NCI-H2171 treated with DMSO at 0.1 percent for 48 hours (cell line): ENCODE measurements at places on chromosomes 11 and 22.

DNA sequence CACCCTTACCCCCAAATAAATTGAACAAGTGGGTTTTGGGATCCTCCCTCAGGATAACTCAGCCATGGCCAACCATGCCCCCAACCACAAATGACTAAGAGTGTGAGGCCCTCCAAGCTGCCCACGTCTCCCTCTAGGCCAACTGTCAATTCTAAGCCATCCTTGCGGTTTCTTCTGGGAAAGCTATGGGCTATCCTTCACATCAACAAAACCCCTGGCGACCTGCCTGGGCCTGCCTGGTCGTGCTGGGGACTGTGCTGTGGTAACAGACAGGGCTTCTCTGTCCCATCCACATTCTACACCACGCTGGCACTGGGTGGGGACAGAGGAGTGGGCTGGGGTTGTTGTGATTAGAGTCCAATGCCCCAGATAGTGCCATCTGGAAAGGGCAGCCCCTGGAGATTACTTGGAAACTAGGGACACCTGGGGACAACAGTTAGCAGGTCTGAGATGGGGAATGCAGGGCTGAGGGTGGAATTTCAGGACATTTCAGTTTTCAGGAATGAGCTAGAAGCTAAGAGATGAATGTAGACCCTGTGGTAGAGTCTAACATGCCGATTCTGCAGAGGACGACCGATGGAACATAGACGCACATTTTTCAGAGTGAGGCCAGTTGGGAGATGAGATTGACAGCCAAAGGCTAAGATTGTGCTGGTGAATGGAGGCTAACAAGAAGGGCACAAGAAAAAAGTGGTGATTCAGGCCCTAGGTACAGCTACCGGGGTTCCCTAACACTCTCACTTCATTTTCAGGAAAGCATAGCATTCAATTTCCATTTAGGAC, 131.9 kb downstream of the RASSF10 start:
- DNase-seq, result no peak

- no peak for DNase-seq
These were observed 6.5 kb upstream of the DRD2 start for GRCh38 chr11:113481672-113482071.

DNA sequence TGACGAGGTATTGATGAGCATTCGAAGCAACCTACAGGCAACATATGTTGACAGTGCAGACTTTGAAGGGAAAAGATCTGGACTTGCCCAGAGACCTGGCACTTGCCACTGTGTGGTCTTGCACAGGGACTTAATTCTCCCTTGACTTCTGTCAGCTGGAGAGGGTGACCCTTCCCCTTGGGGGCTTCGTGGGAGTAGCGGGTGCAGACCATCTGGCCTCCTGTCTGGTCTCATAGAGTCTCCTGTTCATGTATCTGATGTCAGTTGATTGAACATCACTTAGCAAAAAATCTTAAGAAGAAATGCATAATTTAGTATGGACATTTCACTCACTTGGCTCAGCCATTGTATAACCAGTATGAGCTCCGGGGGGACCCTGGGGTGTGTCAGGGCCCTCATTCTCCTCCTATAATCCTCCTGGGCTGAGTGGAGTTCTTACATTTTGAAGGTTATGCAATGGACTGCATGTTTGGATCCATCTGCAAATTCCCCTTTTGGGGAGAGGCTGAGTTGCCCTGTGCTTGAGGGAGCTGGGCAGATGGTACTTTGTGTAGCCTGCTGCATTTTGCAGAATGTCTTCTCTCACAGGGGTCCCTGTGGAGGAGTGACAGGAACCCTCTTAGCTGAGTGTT, 13.0 kb downstream of the BCR start:
- DNase-seq, result no peak

DNA sequence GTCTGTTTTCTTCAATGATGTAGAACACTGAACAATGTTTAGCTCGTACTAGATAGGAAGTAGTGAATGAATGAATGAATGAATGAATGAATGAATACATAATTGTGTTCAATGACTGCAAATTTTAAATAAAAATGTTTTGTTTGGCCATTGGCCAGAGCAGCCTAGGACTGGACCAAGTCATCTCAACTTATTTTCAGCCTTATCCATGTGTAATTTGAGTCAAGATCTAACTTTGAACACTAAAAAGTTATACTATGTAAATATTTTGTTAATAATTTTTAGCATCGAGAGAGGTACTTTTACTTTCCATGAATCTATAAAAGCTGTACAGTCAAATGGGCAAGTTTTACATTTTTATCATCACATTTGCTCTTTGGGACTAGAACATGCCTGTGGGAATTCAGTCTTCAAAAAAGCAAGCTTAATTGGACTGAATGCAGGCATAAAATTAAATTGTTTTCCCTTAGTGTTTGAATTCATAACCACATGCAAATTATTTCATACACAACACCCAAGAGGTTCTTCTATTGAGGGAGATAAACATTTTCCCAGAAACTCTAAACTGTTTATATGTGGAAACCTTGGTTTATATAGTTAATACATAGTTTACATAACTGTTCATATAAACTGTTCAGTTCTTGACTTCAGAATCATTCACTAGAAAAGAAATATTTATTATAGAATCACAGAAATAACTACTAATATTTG, 222.1 kb upstream of the ANO3 start:
- no peak for DNase-seq

DNA sequence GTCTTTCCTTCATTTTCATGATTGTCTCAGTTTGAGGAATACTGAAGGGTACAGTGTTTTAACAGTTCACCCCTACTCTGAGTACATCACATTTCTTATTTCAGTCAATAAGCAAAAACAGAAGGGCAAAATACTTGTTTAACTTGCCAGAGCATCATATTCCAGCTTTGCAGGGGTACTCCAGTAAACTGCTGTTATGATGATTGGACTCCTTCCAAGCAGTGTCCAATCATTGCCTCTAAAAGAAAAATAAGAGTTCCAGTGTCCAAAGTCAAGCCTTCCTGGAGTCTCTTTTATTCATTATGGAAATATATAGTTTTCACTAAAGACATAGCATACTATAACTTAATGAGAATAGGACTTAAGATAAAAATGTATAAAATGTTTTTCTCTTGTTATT, 105.1 kb downstream of the FANCF start:
- peak; percentile 38 for DNase-seq

DNA sequence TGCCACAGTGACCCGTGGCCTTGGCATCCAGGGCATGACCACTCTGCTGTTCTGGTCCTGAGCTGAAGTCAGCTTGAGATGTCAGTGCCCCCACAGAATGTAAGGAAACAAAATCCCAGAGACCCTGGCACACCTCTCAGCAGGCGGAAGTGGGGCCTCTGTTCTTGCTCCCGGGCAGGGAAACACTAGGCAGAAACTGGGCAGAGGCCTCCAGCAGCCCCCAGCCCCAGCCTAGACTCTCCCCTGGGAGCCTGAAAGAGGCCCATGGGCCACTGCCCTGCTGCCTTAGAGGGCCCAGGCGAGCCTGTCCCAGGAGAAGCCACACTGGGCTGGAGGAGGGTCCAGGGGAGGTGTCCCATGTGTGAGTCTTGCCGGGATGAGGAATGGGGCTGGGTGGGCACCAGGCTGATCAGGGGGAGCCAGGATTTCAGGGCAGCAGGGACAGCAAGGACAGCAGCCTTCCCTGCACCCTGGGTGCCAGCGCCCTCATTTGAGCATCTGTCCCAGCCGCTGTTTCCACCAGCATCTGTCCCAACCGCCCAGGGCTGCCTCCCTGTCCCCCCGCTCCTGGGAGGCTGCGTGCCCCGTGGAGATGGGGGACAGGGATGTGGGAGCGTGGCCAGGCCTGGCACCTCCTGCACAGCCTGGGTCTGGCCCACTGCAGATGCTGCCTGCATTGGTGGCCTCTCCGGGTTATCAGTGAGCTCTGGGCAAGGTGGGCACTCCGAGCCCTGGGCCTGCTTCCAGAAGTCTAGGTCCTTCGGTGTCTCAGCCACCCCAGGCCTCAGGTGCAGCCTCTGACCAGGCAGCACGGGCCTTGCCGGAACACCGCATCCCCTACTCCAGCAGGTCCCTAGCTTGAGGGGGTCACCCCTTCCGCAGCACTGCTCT, 1072.4 kb downstream of the BRD1 start:
- DNase-seq, result no peak

- DNase-seq, result no peak
These were observed 9.1 kb upstream of the C1QTNF4 start for GRCh38 chr11:47603295-47603694.

- DNase-seq, result no peak
These were observed 49.2 kb upstream of the POU2AF1 start for GRCh38 chr11:111428113-111428876.

DNA sequence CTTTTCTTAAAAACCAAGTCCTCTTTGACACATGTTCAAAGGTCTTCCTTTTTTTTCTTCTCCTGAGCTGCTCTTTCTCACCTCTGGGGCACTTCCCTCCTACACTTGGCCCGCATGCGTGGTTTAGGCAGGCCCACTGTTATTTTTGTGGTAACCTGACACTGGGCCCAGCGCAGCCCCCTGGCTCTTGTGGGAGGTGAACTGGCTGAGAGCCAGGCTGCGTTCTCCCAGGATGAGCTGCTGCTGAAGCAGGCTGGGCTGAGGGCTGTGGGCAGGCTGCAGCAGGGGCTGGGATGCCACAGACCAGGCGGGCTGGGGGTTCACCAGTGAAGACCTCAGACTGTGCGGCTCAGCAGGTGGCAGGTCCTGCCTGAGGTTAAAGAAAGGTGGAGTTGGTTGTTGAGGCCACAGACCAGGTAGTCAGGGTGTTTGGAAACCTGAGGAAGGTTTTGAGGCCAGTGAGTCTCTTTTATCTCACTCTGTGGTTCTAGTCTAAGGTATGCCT, 72.4 kb downstream of the TEAD1 start:
- DNase-seq, result peak; percentile 91

DNA sequence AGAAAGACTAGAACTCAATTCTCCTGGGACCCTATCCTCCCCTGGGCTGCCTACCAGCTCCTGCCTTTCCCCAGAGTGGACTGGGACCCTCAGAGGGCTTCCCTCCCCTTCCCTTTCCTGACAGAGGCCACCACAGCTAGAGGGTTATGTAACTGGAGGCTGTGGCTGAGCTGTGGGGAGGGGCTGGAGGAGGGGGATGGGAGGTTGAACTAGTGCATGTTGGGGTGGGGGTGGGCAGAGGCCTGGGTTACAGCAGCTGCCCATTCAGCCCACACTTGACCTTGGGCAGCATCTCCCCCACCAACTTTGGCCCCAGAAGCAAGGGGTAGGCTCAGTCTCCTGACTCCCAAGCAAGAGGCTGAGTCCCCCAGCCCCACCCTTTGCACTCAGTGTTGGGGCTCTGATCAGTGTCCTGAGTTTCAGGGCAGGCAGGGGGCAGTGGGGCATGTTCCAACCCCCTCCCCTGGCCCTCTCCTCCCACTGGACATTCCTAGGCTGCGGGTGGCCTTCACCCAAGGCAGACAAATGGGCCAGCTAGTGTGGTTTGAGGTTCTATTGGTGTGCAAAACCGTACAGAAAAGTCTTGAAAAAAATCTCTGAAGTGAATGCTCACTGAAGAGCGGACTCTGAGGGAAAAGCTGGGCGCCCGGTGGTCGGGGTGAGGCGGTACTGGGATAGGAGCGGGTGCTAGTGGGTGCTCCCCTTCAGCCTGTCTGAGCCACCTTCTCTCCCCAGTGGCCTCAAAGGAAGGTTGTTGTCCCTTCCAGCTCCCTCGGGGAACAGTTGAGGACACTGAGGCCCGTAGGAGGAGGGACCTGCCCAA, 3.8 kb downstream of the KCNC1 start:
- DNase-seq, result no peak

- peak; percentile 81 for DNase-seq
These were observed 36.9 kb upstream of the CLPB start for GRCh38 chr11:72471005-72471898.

GRCh38 chr11:132490978-132491377, 1041.3 kb downstream of the OPCML start:
- DNase-seq, result no peak

- DNase-seq, result no peak
These were observed 509.4 kb upstream of the API5 start for GRCh38 chr11:42802201-42802899.

DNA sequence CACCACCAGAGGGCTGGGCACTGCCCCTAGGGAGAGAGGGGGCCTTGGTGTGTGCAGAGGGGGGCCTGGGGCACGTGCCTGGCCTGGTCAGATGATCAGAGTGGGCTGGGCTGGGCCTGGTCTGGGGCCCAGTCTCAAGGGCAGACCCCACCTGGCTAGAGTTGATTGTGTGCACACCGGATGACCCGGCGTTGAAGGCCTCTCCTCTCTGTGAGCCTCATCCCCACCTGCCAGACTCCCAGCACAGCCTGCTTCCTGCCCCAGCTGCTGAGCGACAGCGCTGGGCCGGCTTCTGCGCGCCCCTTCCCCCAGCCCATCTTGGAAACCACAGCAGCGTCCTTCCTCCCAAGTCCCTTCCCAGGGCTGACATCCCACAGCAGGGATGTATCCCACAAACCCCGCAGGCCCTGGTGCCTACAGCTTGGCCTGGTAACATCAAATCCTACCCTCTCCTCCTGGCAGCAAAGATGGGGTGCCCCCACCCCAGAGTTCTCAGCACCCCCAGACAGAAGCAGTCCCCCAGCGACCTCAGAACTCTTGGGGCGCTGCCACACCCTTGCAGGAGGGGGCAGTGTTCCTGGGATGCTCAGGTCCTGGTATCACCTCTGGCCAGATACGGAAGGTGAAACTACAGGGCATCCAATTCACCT, 11.0 kb upstream of the TSSC4 start:
- DNase-seq, result no peak

- no peak for DNase-seq
These were observed 41.7 kb downstream of the TEAD1 start for GRCh38 chr11:12715941-12716340.

DNA sequence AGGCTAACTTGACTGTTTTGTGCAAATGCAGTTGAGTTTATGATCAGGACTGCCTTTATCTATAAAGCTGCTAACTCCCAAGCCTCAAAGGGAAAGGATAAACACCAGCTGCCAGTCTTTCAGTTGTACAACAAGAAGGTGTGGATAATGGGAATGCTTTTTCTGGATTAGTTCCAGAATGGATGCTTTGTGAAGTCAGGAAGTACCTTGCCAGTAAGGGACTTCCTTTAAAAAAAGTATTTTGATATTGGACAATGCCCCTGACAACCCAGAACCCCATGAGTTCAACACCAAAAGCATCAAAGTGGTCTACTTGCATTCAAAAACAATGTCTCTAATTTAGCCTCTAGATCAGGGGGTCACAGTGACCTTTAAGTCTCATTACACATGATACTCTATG, 32.0 kb downstream of the OR5A2 start:
- no peak for DNase-seq

DNA sequence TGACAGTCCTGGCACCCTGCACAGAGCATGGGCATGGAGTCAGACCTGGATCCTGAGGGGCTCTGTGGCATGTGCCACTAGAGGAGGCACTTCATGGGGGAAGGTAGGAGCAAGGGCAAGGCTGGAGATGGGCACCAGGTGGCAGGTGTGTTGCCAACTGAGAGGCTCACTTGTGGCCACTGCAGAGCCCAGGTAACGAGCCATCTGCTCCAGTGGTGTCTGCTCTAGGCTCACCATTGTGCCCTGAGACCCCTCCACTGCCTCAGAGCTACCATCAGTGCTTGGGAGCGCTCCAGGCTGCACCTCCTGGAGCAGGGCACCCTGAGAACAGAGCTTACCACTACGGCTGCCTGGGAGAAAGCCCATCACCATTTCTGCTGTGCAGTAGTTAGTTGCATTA, 1.3 kb upstream of the ZDHHC8 start:
- peak; percentile 72 for DNase-seq
